Activated CD4-positive, alpha-beta memory T cell treated with anti-CD3 and anti-CD28 coated beads, Interleukin-2, amount 10 ng/mL, durations not matched to agents 7 days and 5 days (primary cell): ENCODE measurements at places on chromosomes 1 and 21. TPM values are rescaled to one million over a fixed set of nuclear protein-coding genes. Genes with fewer than 3 reads are reported as not detected.
A peak's percentile ranks its signal among the peaks of the same experiment; 100 is the strongest.

Gene LAMB3
- total RNA-seq = 4.2 TPM

Gene BSND
- 0.13 TPM for total RNA-seq

Gene TIE1
- total RNA-seq = 0.45 TPM

Gene CDCA8
- 73.5 TPM for total RNA-seq

Gene SH2D1B
- total RNA-seq = not detected

Gene SLC6A17
- total RNA-seq = not detected

Gene PIK3R3
- total RNA-seq = 5.0 TPM

DNA sequence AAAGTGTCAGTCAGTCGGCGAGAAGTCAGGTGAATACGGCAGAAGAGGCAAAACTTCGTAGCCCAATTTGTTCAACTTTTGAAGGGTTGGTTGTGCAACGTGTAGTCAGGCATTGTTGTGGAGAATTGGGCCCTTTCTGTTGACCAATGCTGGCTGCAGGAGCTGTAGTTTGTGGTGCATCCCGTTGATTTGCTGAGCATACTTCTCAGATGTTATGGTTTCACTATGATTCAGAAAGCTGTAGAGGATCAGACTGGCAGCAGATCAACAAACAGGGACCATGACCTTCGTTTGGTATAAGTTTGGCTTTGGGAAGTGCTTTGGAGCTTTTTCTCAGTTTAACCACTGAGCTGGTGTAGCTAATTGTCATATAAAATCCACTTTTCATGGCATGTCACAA is 190.2 kb upstream of the ADAMTS5 start:
- no peaks in the 10 kb centered on the region for H3K27me3 ChIP-seq
- DNase-seq = no peak
- H3K27ac ChIP-seq = no peak overlapping the region
- no peaks in the 10 kb centered on the region for H3K4me1 ChIP-seq

DNA sequence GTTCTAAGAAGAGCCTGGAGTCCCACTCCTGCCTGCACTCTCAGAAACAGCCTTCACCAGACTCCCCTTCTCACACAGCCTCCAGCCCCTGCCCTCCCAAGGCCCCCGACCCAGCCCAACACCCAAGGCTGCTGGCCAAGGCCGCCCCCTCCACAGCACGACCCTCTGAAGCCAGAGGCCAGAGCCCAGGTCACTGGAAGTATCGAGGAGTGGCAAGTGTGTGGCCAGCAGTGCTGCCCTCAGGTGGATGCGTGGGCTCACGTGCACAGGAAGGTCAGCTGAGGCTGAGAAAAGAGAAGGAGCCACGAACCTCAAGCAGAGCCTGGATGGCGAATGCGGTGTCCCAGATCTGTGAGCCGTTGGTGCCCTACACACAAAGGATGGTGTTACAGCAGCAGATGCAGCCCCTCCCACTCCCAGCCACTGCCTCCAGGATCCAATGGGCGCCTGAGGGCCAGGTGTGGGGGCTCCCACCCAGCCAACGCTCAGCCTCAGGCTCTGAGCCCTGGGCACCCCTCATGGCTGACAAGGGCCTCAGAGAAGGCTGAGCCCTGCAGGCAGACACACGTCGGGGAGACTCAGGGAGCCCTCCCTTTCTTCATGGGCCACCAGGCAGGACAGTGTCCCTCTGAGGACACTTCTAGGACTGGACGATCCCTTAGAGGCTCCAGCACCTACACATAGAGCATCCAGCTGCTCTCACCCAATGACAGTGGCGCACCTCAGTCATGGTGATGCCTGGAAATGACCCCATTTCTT is 18.0 kb downstream of the LSS start:
- H3K27me3 ChIP-seq = no peaks in the 10 kb centered on the region
- no peak overlapping the region for H3K4me3 ChIP-seq
- DNase-seq = no peak

- H3K27ac ChIP-seq = peak overlapping the region; percentile 66
- H3K4me1 ChIP-seq = peaks cover 59% of the 10 kb centered on the region
- no peak overlapping the region for H3K4me3 ChIP-seq
- peaks cover 54% of the 10 kb centered on the region for H3K36me3 ChIP-seq
These were observed 133.6 kb downstream of the TGFBR3 start for GRCh38 chr1:91752324-91752723.

DNA sequence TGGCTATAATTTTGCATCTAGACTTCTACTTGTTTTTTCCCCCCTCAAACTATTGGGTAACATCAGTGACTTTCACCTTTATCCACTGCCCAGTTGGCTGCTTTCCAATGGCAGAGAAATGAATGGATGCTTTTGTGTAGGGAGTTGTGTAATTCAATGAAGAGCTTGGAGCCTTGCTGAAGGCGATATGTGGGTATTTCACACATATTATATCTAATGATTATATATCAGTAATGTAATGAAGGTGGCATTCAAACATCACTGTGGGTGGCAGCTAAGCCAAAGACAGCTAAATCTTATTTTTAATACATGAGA is 81.2 kb downstream of the TGFB2 start:
- no peaks in the 10 kb centered on the region for H3K36me3 ChIP-seq
- DNase-seq = no peak
- H3K4me1 ChIP-seq = no peaks in the 10 kb centered on the region

DNA sequence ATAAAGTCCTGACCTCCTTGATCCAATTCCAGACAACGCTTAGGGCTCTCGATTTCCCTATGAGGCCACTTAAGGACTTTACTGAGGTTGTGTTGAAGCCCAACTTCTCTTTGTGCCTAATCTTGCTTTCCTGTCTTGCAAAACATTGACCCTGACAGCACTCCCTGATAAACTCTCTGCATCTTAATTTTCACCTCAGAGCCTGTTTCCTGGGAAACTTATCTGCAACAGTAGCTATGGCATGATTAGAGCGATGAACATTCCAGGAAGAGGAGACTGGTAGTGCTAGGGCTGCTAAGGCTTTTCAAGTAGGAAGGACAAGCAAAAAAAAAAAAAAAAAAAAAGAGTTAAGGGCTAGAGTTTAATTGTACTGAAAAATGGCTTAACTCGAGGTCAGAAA is 118.9 kb downstream of the RGS21 start:
- no peaks in the 10 kb centered on the region for H3K27me3 ChIP-seq
- no peak overlapping the region for H3K4me3 ChIP-seq
- H3K4me1 ChIP-seq = no peaks in the 10 kb centered on the region
- no peak overlapping the region for H3K27ac ChIP-seq
- H3K36me3 ChIP-seq = no peaks in the 10 kb centered on the region
- DNase-seq = no peak

- H3K27me3 ChIP-seq = no peaks in the 10 kb centered on the region
- H3K4me3 ChIP-seq = no peak overlapping the region
- no peaks in the 10 kb centered on the region for H3K36me3 ChIP-seq
- no peaks in the 10 kb centered on the region for H3K4me1 ChIP-seq
- no peak for DNase-seq
- H3K27ac ChIP-seq = no peak overlapping the region
These were observed 283.2 kb upstream of the LRRC7 start for GRCh38 chr1:69284508-69284907.

GRCh38 chr1:29632806-29633615 is 396.7 kb downstream of the PTPRU start:
- DNase-seq = no peak
- no peaks in the 10 kb centered on the region for H3K4me1 ChIP-seq
- H3K4me3 ChIP-seq = no peak overlapping the region
- peaks cover 8% of the 10 kb centered on the region for H3K27me3 ChIP-seq

DNA sequence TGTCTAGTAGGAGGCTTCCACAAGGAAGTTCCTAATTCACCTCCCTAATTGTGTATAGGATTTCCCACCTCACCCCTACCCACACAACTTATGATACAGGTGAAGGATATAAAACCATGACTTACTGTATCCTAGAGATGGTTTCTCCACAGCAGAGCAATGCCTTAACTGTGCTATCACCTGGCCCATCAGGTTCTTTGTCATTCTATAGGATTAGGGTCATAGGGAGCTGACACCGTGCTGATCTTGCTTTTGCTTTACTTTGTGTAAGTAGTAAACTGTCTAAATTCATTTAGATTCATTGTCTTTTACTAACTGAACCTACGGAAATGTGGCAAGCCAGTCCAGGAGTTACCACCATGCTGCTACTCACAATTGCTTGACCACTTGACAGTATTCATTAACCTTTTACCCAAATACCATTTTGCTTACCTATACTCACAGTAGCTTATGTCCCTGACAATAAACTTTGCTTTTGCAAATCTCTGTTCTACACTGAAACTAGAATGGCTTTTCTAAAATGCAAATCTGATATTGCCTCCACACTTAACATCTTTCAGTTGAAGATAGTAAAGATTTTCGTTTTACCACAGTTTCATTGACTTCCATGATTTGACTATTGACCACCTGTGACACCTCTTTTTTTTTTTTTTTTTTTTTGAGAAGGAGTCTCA is 147.6 kb downstream of the IFI44 start:
- H3K27ac ChIP-seq = no peak overlapping the region
- H3K36me3 ChIP-seq = no peaks in the 10 kb centered on the region
- no peak overlapping the region for H3K4me3 ChIP-seq
- H3K27me3 ChIP-seq = no peaks in the 10 kb centered on the region
- DNase-seq = no peak
- no peaks in the 10 kb centered on the region for H3K4me1 ChIP-seq

DNA sequence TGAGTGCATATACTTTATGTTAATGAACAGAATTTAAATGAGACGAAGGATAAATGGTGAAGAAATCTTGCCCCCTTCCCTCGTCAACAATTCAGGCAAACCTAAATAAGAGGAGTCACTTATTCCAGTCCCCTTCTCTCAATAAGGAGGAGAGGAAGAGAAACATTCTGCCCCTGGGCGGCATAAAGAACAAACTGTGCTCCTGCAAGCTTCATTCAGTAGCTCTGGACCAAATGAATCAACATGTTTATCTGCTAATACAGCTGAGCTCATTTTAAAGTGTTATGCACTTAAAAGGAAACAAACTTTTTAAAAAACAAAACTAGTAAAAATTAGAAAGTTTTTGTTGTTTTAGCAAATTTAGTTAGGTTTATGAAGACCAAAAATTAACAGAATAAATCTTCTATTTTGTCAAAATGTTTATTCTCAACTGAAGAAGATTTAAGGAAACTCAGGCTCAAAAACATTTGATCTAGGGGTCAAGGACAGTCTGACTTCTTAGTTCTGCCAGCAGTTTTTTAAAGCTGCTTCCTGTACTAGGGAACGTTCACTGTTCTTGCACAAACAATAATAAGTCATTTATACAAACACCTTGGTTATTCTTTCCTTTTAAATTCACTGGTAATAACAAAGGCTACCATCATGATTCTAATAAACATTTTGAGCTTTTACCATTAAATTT is 58.3 kb downstream of the AKT3 start:
- peaks cover 9% of the 10 kb centered on the region for H3K4me1 ChIP-seq
- no peak overlapping the region for H3K4me3 ChIP-seq
- no peak for DNase-seq
- H3K36me3 ChIP-seq = no peaks in the 10 kb centered on the region

DNA sequence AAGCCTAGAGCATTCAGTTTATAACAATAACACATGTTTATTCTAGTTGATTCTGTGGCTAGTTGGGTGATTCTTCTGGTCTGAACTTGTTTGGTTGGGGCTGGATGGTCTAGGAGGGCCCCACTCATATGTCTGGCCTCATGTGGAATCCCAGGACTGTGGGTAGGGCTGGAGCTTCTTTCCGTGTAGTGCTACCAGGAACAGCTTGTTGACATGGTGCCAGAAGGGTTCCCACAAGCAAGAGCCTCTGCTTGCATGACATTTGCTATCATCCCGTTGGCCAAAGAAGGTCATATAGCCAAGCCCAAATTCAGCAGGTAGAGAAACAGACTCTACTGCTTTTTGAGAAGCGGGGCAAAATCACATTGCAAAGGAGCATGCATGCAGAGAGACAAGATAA is 67.6 kb upstream of the PPP2R5A start:
- no peak overlapping the region for H3K27ac ChIP-seq
- peaks cover 20% of the 10 kb centered on the region for H3K4me1 ChIP-seq
- no peaks in the 10 kb centered on the region for H3K36me3 ChIP-seq

DNA sequence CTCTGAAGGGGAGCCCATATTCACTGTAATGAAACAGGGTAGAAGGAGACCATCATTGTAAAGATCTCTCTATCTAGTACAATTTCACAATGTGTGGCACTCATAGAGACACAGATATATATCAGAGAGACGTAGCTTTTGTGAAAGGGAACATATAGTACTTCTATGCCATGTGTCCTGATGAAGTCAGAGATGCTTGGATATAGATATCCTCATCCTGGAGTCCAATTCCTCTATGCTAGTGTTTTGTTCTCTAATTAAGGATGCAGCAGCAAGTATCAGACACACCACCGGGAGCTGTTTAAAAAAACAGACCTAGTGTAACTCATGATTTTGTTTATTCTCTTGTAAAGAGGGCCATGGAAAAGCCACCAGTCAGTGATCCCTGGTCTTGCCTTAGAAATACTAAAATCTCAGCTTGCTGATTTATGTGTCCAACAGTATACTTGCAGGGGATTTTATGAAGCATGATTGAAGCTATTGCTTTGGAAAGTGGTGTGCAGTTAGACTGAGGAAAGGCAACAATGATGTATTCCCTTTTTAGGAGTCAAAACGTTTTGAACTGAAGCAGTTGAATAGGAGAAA is 2.5 kb downstream of the NCAM2 start:
- H3K4me3 ChIP-seq = no peak overlapping the region
- no peak for DNase-seq

- peaks cover 68% of the 10 kb centered on the region for H3K27me3 ChIP-seq
- peak overlapping the region; percentile 34 for H3K4me3 ChIP-seq
- H3K27ac ChIP-seq = peak overlapping the region; percentile 56
These were observed 1.6 kb downstream of the ALX3 start for GRCh38 chr1:110068646-110069403.

DNA sequence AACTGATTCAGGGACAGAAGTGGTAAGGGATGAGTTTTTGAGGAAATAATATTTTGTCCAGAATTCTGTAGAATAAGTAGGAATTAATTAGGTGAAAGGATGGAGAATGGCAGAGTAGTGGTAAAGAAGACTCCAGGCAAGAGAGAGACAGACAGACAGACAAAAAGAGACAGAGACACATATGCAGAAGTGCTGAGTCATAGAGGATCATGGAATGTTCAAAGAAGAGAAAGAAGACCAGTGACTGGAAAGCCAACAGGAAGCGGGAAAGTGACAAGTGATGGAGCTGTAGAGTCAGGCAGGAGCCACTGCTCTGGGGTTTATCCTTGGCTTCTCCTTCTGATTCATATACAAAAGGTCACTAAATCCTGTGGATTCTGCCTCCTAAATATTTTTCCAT is 85.9 kb downstream of the UROD start:
- H3K27me3 ChIP-seq = peaks cover 7% of the 10 kb centered on the region
- H3K36me3 ChIP-seq = no peaks in the 10 kb centered on the region
- H3K27ac ChIP-seq = no peak overlapping the region
- DNase-seq = no peak

GRCh38 chr1:227422581-227422980 is 104.3 kb upstream of the CDC42BPA start:
- H3K4me1 ChIP-seq = no peaks in the 10 kb centered on the region
- no peak for DNase-seq
- H3K27me3 ChIP-seq = peaks cover 8% of the 10 kb centered on the region
- no peak overlapping the region for H3K27ac ChIP-seq

- H3K4me1 ChIP-seq = peaks cover 57% of the 10 kb centered on the region
- DNase-seq = no peak
- H3K27me3 ChIP-seq = no peaks in the 10 kb centered on the region
- no peaks in the 10 kb centered on the region for H3K36me3 ChIP-seq
- H3K27ac ChIP-seq = no peak overlapping the region
These were observed 36.7 kb downstream of the MAPKAPK2 start for GRCh38 chr1:206721454-206721853.
